HFF-Myc (cell line): ENCODE measurements at places on chromosomes 6 and 20.

DNA sequence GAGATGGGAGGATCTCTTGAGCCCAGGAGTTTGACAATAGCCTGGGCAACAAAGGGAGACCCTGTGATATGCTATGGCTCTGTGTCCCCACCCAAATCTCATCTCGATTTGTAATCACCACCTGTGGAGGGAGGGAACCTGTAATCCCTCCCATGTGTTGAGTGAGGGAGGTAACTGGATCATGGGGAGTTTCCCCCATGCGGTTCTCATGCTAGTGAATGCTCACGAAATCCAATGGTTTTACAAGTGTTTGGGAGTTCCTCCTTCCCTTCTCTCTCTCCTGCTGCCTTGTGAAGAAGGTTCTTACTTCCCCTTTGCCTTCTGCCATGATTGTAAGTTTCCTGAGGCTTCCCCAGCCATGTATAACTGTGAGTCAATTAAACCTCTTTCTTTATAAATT, 3.4 kb downstream of the NUDT3 start:
- no peak for DNase-seq

DNA sequence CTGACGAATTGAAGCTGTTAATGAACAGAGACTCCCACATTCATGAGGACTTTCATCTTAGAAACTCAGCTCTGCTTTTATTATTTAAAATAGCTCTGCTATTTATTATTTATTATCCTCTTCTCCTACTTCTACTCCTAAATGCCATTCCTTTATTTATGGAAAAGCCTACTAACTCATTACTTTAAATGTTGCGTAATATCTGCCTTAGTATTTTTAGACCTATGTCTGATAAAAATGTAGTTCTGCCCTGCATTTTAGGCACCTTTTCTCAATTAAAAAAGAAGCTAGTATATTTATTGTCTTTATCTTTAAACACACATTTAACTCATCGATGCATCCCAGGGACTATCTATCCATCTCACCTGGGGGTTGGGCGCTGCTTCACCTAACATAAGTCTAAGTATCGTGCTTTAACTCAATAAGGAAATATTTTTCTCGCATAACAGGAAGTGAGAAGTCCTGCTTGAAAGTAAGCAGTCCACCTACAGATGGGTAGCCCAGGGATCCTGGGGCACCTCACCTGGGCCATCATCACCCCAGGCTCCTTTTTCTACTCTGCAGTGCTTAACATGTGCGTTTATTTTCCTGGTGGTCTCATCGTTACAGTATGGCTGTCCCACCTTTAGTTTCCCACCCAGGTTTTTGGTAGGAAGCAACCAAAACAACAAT, 31.3 kb upstream of the FAM184A start:
- DNase-seq: no peak

- DNase-seq: no peak
Measured at GRCh38 chr6:75144386-75144785, 61.5 kb downstream of the COL12A1 start.

- no peak for DNase-seq
Measured at GRCh38 chr20:24823989-24824693, 124.9 kb upstream of the CST7 start.

- DNase-seq: no peak
Measured at GRCh38 chr6:149782337-149782736, 32.8 kb downstream of the PCMT1 start.
